ENCODE measurements at places on chromosomes 2 and 18. TPM values are rescaled to one million over a fixed set of nuclear protein-coding genes. Genes with fewer than 3 reads are reported as not detected.

The ASB18 gene
- not detected for total RNA-seq

GRCh38 chr18:23198217-23198845 lies 63.0 kb downstream of the CABLES1 start:
- H3K36me3 ChIP-seq: peaks cover 69% of the 10 kb centered on the region
- DNase-seq: no peak
- H3K27me3 ChIP-seq: no peaks in the 10 kb centered on the region
- no peak overlapping the region for H3K4me3 ChIP-seq
- peaks cover 11% of the 10 kb centered on the region for H3K4me1 ChIP-seq
- H3K27ac ChIP-seq: no peak overlapping the region

DNA sequence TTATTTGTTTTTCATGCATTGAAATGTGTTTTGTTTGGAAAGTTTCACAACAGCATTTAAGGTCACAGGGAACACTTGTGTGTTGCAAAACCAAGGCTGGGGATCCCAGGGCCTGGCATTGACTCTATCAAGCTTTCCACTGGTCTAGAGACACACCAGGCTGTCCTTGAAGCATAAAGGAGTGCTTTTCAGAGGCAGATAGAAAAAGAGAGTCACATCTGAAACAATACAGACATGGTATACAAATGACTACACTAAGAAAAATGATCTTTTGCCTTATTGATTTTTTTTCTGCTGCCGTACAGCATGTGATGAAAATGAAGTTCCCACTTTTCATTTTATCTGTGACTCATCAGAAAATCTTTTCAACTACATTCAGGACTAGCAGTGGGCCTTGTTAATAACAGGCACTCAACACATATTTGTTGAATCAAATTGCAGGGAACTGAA lies 61.9 kb upstream of the ZCCHC2 start:
- no peak overlapping the region for H3K27ac ChIP-seq
- H3K27me3 ChIP-seq: no peaks in the 10 kb centered on the region
- H3K4me3 ChIP-seq: no peak overlapping the region
- H3K36me3 ChIP-seq: no peaks in the 10 kb centered on the region

DNA sequence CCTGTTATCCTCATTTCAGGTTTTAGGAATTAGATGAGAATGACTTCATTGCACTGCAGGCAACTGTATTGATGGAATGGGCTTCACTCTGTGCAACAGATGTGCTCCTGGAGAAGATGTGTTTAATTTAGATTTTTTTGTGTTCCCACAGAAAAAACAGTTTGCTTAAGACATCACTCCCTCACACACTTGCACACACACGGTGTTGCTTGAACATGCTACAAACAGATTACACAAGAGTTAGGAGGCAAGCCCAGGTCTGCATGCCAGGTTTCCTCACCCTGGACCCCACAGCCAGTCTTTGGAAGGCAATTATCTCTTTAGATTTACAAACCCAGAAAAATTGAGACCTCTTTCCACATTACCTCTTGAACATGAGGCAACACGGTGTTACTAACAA lies 93.7 kb upstream of the KLHL29 start:
- DNase-seq: no peak
- H3K27me3 ChIP-seq: peaks cover 11% of the 10 kb centered on the region
- no peak overlapping the region for H3K27ac ChIP-seq
- no peaks in the 10 kb centered on the region for H3K36me3 ChIP-seq

The C2orf81 gene
- 1.6 TPM for total RNA-seq

GRCh38 chr2:110834134-110834827 lies 101.9 kb downstream of the ACOXL start:
- H3K27me3 ChIP-seq: peaks cover 34% of the 10 kb centered on the region
- no peak overlapping the region for H3K27ac ChIP-seq
- no peaks in the 10 kb centered on the region for H3K36me3 ChIP-seq
- no peak overlapping the region for H3K4me3 ChIP-seq

The DNMT3A gene
- 91.3 TPM for total RNA-seq

- no peak for DNase-seq
- no peak overlapping the region for H3K4me3 ChIP-seq
- no peaks in the 10 kb centered on the region for H3K27me3 ChIP-seq
- H3K4me1 ChIP-seq: no peaks in the 10 kb centered on the region
These were observed 603.5 kb upstream of the HS6ST1 start for GRCh38 chr2:128922154-128922553.

DNA sequence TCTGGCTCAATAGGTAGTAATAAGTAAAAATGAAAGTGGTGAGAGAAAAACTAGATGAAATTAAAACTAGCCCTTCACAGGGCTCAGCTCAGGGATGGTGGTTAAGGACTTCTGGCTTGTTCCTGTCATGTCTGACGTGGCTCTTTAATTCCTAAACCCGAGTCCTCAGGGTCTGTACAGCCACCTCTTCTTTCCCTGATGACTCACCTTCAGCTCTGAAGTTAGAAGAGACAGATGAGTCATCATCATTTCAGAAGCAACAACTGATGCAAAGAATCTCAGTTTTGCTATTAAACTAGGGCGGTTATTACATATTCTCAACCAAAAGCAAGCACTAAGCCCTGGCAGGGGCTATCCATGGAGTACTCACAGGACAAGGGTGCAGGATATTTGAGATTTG lies 24.0 kb upstream of the ITGB6 start:
- no peaks in the 10 kb centered on the region for H3K36me3 ChIP-seq
- no peak overlapping the region for H3K4me3 ChIP-seq
- H3K27ac ChIP-seq: peak overlapping the region; percentile 76
- no peak for DNase-seq

The EIF2AK2 gene
- 30.8 TPM for total RNA-seq

The CAVIN2 gene
- not detected for total RNA-seq

- peaks cover 18% of the 10 kb centered on the region for H3K27me3 ChIP-seq
- H3K27ac ChIP-seq: no peak overlapping the region
- no peak overlapping the region for H3K4me3 ChIP-seq
- no peak for DNase-seq
- H3K36me3 ChIP-seq: no peaks in the 10 kb centered on the region
These were observed 63.0 kb upstream of the MSH2 start for GRCh38 chr2:47339745-47340541.

The DYNC2LI1 gene
- 71.6 TPM for total RNA-seq

DNA sequence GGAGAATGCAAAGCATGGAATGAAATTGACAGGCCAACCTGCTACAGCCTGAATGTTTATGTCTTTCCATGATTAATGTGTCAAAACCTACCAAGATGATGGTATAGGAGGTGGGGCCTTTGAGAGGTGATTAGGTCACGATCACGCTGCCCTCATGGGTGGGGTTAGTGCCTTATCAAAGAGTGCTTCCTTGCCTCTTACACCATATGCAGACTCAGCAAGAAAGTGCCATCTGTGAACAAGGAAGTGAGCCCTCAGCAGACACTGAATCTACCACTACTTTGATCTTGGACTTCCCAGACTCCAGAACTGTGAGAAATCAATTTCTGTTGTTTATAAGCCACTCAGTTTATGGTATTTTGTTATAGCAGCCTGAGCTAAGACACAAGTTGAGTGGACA lies 147.5 kb upstream of the BCL2L11 start:
- no peak overlapping the region for H3K4me3 ChIP-seq
- no peaks in the 10 kb centered on the region for H3K4me1 ChIP-seq
- peaks cover 52% of the 10 kb centered on the region for H3K27me3 ChIP-seq
- no peaks in the 10 kb centered on the region for H3K36me3 ChIP-seq

The AQP12A gene
- total RNA-seq: not detected

DNA sequence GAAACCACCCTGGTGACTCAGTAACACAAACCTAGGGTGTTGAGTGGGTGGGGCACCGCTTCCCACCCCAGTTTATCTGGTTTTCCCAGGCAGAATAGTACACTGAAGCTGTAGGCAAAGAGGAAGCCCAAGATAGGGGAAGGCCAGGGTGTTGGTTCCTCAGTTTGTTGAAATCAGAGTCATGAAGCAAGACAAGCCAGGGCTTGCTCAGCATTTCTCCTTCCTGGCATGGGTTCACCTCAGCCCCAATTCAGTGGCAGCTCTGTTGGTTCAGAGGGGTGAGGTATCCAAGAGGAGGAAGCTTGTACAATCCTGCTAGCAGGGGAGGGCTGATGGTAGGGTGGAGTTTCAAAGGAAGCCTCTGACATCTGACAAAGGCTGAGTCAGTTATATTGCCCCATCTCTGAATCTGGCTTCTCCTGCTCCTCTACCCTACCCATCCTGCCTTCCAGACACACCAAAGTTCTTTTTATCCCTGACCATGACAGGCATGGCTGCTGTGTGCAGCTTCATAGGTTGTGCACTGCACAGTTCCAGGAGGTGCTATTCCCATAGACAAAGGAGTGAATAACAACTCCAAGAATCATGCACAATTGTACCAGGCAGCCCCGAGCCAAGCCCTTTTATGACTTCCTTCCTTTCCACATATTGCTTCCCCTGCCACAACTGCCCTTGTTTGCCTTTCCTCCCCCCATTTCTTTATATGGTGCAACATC lies 24.9 kb upstream of the RAB10 start:
- no peaks in the 10 kb centered on the region for H3K36me3 ChIP-seq
- no peaks in the 10 kb centered on the region for H3K27me3 ChIP-seq
- DNase-seq: no peak

DNA sequence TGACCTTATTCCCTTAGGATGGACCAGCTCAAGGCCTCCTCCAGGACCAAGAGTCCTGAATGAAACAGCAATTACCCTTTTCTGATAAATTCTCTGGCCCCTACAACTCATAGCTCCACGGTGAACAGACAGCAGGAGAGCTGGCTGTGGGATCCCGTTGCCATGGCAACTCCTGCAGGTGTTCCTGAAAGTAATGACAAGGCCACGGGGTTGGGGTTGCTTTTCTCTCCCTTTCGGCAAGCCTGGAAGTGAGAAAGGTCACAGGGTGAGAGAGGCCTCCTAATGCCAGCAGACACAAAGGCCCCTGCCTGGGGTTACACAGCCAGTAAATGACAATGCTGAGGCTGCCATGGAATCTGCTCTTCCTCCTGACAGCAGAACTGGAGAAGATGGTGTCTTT lies 403.0 kb downstream of the NBAS start:
- no peaks in the 10 kb centered on the region for H3K36me3 ChIP-seq
- peaks cover 11% of the 10 kb centered on the region for H3K4me1 ChIP-seq
- H3K4me3 ChIP-seq: no peak overlapping the region

GRCh38 chr2:24459224-24460161 lies 31.6 kb upstream of the NCOA1 start:
- no peak overlapping the region for H3K27ac ChIP-seq
- no peaks in the 10 kb centered on the region for H3K36me3 ChIP-seq
- H3K27me3 ChIP-seq: peaks cover 9% of the 10 kb centered on the region
- no peak overlapping the region for H3K4me3 ChIP-seq

The RGPD3 gene
- total RNA-seq: 0.34 TPM

DNA sequence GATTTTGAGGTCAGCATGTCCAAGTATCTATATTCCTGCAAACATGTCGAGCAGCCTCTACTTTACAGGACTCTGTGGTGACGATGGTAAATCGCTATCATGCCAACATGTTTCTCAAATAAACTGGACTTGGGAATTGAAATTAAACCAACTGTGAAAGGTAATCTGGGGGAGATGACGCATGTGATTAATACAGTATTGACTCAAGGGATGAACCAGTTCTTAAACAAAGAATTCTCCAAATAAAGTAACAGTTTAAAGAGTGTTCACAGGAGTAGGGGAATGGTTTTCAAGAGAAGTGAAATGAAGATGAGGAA lies 54.3 kb downstream of the THUMPD2 start:
- H3K27me3 ChIP-seq: peaks cover 7% of the 10 kb centered on the region
- no peak for DNase-seq
- no peaks in the 10 kb centered on the region for H3K36me3 ChIP-seq

The COPS9 gene
- total RNA-seq: 112 TPM

GRCh38 chr18:56139372-56139771 lies 499.0 kb downstream of the TXNL1 start:
- H3K27me3 ChIP-seq: no peaks in the 10 kb centered on the region
- H3K4me1 ChIP-seq: no peaks in the 10 kb centered on the region
- no peaks in the 10 kb centered on the region for H3K36me3 ChIP-seq
- no peak overlapping the region for H3K27ac ChIP-seq

DNA sequence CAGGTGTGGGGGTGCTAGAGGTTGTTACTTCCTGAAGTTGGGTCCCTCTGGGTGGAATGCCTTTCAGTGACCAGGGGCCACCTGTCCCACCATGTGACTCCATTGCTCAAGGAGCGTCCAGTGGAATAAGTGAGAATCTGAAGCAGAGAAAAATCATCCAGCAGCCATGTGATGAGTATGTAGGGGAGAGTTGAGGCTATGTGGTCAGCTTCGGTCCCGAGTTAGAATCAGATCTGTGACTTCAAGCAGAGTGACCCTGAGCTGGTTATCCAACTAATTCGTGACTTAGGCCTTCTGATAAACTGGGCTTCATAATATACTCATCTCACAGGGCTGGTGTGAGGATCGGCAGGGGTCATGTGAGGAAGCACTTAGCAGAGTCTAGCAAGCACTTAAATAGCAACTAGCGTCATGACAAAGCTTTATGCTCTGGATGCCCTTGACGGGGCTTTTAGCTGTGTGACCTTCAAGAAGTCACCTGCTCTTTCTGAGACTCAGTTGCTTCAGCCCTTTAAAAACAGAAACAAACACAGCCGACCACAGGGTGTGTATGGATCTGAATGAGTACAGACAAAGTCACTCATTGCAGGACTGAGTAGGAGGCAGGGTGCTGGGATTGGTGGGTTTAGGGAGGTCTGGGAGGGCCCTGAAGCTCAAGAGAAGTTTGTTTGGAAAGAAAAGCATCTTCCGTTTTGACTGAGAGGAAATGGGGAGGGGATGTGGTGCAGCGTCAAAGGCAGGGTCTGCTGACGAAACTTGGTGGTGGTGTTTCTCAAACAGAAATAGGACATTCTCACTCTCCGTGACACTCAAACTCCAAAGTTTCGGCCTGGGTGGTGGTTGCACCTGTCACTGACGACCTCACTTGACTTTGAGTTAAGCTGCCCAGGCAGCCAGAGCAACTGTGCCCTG lies 264.0 kb upstream of the CXCR4 start:
- peak overlapping the region; percentile 97 for H3K27ac ChIP-seq
- H3K27me3 ChIP-seq: no peaks in the 10 kb centered on the region
- DNase-seq: peak; percentile 78
- H3K4me1 ChIP-seq: peaks cover 65% of the 10 kb centered on the region
- no peaks in the 10 kb centered on the region for H3K36me3 ChIP-seq

DNA sequence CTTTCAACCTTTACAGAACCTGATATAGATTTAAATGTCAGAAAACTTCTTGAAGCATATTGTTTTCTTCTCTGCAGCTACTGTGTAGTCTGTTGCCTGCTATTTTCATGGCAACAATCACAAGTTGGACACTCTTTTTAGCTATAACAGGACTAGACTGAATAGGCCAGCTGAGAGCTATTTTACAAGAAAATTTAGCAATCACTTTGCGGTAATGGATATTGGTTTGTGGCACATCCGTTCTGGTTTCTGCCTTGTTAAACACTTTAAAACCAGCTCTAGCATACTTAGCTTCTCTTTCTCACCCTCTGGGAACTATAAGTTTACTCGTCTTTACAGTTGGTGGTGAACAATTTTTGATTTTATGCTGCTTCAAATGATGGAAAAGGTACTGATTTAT lies 125.7 kb downstream of the MAP2 start:
- no peak overlapping the region for H3K27ac ChIP-seq
- H3K27me3 ChIP-seq: no peaks in the 10 kb centered on the region
- no peaks in the 10 kb centered on the region for H3K36me3 ChIP-seq
- H3K4me3 ChIP-seq: no peak overlapping the region
- DNase-seq: no peak
- H3K4me1 ChIP-seq: no peaks in the 10 kb centered on the region

DNA sequence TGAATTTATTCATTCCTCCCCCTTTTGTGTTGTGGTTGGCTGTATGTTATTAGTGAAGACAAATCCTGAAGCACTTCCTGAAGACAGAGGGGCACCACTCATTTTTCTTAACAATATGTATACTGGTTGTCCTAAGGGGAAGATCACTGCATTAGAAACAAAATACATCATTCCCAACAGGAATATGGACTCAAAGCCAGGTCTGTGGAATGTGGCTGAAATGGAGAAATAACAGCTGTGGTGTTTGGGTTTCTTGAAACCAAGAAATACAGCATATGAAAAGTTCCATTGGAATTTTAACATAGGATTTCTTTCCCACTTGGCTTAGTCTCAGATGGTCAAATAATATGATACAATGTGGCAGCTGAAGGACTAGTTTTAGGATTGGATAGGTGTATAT lies 267.6 kb downstream of the KCNE4 start:
- no peak overlapping the region for H3K27ac ChIP-seq
- H3K27me3 ChIP-seq: no peaks in the 10 kb centered on the region
- H3K4me3 ChIP-seq: no peak overlapping the region
